ENCODE measurements at places on chromosomes 5 and 9.

GRCh38 chr5:17182494-17182893 lies 34.9 kb upstream of the BASP1 start:
- DNase-seq = no peak

DNA sequence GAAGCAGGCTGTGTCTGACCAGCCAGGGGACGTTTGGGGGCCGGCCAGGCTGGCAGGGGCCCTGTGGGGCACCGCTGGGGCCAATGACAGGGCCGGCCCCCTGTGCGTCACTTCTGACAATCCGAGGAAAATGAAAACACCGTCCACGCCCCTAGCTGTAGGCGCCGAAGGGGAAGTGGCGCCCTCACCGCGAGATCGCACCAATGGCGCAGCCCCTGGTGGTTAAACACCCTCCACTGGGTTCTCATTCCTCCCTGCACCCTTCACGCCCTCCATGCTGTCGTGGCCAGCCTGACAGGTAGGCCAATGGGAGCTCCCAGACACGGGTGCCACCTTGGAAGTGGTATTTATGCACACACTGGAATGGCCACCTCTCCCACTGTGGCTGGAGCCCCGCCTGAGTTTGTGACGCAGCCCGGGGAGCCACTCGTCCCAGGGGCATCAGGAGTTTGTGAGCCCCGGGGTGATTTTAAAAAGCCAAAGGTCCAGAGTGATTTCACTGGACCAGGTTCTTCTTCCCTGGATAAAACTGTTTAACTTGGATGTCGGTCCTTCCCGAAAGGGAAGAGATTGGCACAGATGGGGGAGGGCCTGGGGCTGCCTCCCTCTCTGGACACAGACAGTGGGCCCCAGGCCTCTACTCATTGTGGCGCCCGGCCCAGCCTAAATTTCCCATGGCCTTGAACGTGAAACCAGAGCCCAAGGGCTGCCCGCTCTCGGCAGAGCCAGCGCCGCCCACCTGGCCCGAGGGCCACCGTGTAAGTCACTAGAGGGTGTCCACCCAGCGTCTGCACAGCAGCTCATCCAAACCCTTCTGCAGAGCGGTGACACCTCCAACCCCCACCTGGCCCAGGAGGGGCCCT lies 49.7 kb downstream of the NKD2 start:
- DNase-seq = no peak

DNA sequence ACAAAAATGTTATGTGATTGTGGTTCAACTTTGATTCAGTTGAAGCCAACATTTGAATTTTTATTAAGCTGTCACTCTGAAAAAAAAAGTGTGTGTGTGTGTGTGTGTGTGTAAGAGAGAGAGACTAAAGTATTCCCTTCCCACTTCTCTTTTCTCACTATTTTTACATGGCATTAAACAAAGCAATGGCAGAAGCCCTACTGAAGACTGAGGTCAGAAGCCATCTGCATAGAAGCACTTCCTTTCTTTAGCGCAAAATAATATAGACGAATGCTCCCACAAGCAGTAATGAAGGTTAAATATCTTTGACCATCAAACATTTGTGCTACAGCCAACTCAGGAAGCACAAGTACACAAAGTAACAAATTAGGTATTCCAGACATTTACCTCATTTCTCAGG lies 540.5 kb downstream of the KCTD16 start:
- DNase-seq = no peak

DNA sequence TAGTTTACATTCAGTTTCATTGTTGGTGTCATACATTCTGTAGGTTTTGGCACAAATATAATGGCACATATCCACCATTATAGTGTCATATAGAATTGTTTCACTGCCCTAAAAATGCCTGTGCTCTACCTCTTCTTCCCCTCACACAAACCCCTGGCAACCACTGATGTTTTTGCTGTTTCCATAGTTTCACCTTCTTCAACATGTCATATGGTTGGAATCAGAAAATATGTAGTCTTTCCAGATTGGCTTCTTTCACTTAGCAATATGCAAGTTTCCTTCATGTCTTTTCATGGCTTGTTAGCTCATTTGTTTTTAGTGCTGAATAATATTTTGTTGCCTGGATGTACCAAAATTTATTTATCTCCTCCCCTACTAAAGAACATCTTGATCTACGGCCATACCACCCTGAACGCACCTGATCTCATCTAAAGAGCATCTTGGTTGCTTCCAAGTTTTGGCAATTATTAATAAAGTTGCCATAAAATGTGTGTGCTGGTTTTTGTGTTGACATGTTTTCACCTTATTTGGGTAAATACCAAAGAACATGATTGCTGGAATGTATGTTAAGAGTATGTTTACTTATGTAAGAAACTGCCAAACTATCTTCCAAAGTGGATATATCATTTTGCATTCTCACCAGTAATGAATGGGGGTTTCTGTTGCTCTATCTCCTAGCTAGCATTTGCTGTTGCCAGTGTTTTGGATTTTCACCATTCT lies 17.0 kb upstream of the CDK20 start:
- DNase-seq = no peak

- DNase-seq = no peak
Observed at GRCh38 chr5:82387819-82388166, 109.6 kb upstream of the RPS23 start.
